ENCODE measurements at places on chromosomes 12 and 14.
A peak's percentile ranks its signal among the peaks of the same experiment; 100 is the strongest.

DNA sequence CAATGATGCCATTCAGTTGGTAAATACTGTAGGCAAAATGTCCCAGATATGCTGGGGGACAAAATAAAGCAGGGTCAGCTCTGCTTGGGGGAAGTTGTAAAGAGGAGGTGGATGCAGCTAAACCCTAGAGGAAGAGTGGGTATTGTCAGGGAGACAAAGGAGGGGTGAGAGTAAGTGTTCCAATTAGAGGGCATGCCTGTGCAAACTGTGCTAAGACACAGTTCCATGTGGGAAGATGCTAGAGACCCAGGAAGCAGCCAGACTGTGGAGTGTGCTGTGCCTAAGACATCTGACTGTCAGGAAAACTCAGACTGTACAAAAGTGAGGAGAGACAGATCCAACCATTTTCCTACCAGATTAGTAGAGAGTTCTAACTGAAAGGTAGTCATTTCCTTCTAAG lies 474.3 kb downstream of the ATP23 start:
- DNase-seq, result no peak

DNA sequence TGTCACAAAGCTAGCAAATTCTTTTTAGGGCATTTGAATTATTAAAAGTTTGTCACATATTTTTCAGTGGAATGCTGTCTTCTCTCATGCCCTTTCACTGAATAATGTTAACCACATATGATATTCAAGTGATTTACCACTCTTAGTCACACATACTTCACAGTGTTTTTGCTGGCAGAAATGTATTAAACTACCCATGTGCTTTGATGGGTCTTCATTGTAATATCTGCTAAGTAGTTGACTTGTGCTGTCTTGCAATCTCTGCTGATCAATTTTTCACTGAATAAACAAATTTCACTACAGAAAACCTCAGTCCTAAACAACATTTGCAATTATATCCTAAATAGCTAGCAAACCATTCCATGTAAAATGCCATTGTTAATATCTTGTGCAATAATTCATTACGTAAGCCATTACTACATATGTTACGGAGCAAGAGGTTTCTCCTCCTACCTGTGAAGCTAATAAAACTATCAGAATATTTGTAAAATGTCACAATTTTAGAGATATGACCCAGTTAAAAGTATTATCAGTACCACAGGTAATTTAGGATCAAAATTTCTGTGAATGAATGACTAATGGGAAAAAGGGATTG lies 64.6 kb upstream of the LMO3 start:
- no peak for DNase-seq

- DNase-seq, result no peak
Measured at GRCh38 chr12:48292040-48292439, 58.7 kb downstream of the ZNF641 start.

DNA sequence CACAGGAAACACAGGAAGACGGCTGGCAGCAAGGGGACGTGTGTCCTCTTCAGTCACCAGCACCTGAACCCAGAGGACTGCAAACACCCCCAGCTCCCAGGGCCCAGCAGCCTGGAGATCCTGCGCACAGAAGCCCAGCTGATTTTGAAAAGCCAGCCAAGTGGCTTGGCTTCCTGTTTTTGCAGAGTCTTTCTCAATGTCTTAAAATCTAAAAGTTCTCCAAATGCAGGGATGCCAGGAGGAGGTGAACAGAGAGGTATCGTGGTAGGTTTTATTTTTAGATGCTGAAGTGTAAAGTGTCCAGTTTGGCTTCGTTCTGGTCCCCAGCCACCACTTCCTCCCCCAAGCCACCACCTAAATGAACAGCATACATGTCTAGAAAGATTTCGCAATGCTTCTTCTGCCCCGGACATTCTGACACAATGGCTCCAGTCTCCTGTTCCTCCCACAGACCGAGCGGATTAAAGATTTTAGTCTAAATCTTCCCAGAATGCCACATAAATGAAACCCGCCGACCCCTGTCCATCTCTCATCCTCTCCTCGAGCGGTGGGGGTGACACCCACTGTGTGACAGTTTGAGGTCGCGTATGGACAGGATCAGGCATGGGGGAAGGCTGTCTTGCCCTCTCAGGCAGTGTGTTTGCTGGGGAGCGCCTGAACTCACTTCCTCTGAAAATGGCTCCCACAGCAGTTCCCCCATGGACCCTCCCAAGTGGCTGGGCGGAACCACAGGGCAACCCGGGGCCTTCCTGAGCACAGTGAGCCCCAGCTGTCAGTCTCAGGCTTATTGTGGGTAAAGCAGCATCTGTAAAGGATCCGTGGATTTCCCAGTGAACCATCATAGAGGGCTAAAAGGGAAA lies 41.6 kb downstream of the ITPK1 start:
- no peak for DNase-seq

DNA sequence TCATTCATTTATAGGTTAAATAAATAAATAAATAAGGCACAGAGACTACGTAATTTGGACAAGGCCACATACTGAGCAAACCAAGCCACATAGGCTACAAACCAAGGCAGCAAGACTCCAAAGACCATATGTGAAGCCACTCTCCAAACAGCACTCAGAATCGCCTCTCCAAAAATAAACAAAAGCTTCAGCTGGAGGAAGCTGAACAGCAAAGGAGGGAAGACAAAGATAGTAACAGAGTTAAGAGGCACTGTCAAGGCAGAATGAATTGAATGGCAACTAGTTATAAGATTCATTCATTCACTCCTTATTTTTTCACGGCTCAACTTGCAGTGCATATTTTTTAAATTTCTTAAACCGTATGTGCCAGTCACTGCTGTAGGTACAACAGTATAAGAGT lies 200.5 kb upstream of the GRIP1 start:
- no peak for DNase-seq

- DNase-seq, result no peak
Measured at GRCh38 chr12:71440763-71441748, 1.5 kb downstream of the LGR5 start.

GRCh38 chr14:98444077-98444476 lies 827.9 kb downstream of the BCL11B start:
- no peak for DNase-seq

DNA sequence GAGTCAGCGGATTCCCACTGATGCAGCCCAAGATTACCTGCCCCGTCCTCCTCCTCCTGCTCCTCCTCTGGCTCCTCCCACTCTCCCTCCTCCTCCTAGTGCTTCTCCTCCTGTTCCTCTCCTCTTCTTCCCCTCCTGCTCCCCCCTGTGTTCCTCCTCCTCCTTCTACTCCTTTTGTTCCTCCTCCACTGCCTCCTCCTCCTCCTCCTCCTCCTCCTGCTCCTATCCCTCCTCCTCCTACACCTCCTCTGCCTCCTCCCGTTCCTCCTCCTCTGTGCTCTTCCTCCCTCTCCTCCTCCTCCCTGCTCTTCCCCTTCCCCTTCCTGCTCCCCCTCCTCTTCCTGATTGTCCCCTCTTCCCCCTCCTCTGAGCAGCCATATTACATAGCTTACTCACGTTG lies 141.3 kb downstream of the CACNA1C start:
- DNase-seq, result no peak

DNA sequence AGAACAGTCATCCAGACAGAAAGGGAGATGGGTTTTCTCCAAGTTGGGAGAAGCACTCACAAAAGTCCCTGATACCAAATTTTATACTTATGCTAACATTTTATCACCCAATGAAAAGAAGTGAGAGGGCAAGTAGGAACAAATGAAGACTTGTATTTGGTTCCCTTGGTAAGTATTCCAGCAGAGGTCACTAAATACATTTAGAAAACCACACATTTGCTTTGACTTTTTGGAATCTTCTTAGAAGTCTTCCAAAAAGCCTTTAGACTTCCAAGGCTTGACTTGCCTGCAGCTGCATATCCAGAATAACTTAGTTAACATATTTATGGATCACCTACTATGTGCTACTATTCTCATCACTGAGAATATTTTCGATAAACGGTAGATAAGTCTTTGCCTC lies 3.1 kb upstream of the GYS2 start:
- peak; percentile 7 for DNase-seq

DNA sequence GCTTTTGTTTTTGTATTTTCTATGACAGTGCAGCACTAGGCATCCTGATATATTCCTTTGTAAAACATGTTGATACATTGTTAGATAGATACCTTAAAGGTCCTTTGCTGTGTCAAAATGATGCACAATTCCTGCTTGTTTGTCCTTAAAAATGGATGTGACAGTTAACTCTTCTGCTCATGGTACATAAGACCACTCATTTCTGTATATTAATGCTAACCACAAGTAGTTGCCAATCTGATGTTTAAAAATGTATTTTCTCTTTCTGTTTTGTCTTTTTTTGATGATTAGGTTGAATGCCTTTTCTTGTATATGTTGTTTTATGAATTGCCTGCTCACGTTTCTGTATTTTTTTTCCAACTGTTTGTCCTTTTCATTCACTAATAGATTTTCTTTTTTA lies 35.1 kb downstream of the ATF7IP start:
- DNase-seq, result no peak

DNA sequence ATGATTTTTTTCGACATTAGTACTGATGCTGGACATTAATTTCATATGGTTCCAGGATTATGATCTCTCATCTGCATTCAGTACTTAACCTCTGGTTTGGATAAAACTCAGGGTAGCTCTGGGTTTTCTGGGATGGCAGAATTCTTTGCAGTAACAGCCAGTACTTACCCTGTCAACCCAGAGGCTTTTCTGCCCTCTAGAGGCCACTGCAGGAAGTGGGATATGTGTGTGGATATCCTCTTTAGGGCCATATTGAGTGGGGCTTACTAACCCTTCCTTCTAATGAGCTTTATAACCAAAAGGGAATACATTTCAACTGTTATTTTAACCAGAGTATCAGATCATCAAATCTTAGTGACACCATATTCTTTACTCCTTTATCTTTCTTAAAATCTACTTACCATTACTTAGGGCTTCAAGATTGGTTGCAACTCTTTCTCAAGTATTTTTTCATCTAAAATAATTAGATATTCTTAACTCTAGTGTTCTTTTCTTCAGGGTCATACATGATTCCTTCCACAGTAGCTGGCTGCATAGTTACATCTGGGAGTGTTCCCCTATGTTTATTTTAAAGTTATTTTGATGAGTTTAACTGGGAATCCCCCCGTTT lies 488.0 kb upstream of the STXBP6 start:
- no peak for DNase-seq

GRCh38 chr14:88075269-88075981 lies 70.5 kb downstream of the GPR65 start:
- no peak for DNase-seq

DNA sequence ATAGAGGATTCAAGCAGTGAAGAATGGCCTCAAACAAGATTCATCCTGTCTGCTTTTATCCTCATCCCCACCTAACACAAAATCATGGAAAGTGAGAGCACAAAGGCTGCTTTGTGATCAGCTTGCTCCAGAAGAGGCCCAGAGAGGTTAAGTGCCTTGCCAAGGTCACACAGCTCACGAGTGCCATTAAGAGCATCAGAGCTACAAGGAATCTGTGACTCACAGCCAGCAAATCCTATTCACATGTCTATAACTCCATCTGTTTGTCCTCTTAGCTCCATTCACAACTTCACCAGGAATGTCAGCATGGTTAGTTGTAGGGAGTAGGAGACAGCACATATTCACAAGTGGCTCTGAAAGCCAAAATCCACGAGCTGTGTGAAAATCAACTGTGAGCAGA lies 79.8 kb downstream of the TTC9 start:
- DNase-seq, result no peak

GRCh38 chr12:102026728-102027127 lies 35.1 kb downstream of the WASHC3 start:
- DNase-seq, result no peak

DNA sequence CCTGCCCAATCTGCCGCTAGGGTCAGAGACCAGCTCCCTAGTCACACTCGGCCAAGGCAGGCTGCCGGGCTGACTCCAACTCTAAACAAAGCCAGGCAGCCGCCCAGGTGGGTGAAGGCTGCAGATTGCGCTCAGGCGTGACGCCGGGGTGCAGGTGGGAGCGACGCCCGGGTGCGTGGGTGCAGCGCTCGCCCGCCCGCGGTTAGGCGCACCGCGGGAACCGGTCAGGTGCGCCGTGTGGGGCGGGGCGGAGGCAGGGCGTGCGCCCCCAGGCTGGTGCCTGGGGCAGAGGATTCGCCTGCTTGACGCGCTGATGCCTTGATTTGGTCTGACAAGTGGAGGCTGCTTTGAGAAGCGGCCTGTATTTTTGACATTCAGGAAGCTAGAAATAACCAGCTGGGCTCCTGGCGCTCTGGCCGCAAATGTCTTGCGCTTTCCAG lies 126.7 kb upstream of the HIF1A start:
- DNase-seq, result no peak

- DNase-seq, result no peak
Measured at GRCh38 chr12:32471591-32472001, 72.2 kb downstream of the FGD4 start.

GRCh38 chr14:64217834-64218233 lies 76.3 kb downstream of the ESR2 start:
- no peak for DNase-seq

DNA sequence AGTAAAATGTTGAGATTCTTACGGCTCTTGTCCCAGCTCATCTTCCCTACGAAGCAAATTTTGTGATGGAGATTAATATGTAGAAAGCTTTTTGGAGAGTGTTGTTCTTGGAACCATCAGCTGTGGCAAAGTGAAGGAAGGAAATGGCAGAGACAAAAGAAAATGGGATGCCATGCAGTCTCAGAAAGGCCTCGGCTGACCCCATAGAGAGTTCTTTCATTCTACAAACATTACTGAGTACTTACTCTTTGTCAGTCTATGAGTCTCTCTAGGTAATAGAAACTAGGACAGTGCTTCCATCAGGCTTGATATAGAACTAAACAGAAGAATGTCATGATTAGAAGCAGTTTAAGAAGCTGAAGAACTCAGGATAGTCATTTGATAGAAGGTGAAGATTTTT lies 134.1 kb downstream of the PLEKHA5 start:
- DNase-seq, result no peak

DNA sequence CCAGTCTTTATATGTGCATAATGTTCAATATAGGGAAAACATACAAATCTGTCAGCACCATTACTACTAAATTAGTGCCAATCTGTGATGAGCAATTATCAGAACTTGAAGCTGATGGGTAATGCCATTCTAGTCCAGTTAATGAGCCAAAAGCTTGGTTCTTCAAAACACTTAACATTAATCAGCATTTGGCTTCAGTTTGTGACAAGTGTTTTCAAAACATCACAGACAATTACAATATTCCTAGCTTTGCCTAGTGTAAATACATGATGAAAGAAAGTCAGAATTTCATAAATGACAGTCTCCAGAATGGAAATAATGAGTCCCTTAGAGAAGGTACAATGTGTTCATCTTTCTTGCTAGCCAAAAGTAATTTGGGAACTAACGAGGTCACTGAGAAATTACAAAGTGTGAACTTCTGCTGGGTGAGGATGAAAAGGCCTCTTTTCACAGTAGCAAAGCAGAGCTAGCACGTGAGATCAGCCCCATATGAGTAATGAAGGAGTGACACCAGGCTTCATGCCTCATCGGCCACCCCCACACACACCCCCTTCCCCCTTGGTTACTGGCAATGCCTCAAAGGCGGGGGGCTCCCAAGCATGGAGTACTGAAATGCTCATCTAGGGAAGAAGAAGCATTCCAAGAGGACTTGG lies 180.6 kb upstream of the EEA1 start:
- no peak for DNase-seq

DNA sequence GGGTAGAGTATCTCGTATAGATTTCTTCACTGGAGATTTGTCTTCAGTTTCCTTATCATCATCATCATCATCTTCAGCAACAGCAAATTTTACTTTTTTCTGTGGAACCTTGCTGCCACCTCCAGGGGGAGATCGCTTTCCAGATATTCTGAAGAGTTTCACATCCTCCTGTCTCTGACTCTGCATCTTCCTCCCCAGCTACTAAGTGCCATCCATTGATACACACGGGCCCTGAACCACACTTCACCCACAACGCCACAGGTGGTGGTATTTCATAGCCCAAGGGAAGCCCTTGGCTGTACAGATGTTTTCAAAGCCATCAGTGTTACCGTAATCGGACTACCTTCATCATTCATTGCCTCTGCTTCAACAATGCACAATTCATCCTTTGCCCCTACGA lies 82.2 kb downstream of the PPP2R5C start:
- no peak for DNase-seq

Measured in AG09309 (cell line).